ENCODE measurements at places on chromosomes 5 and 9. TPM values are rescaled to one million over a fixed set of nuclear protein-coding genes. Genes with fewer than 3 reads are reported as not detected.

Gene ACTBL2
- total RNA-seq: not detected

- no peak for DNase-seq
Observed at GRCh38 chr5:132203916-132204315, 23.7 kb downstream of the P4HA2 start.

- no peak for DNase-seq
Observed at GRCh38 chr5:138371454-138371853, 19.0 kb downstream of the KDM3B start.

- DNase-seq: no peak
Observed at GRCh38 chr5:135069895-135070657, 36.0 kb upstream of the PITX1 start.

DNA sequence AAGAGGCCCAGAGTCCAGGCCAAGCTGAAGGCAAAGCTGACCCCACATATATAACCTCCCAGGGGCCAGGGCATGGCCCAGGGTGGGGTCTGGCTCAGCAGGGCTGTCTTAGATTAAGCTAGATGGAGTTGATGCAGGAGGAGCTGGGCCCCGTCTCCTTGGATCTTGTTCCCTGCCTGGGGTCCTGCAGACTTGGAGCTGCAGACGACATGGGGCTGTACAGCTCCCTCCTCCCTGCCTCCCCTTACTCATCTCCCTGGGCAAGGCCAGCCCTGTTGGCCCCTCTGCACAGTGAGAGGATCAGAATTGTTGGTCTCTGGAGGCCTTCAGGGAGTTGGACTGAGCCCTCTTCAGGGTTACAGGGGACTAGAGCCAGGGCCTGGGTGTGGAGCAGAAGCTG lies 134.9 kb downstream of the RGS3 start:
- no peak for DNase-seq

DNA sequence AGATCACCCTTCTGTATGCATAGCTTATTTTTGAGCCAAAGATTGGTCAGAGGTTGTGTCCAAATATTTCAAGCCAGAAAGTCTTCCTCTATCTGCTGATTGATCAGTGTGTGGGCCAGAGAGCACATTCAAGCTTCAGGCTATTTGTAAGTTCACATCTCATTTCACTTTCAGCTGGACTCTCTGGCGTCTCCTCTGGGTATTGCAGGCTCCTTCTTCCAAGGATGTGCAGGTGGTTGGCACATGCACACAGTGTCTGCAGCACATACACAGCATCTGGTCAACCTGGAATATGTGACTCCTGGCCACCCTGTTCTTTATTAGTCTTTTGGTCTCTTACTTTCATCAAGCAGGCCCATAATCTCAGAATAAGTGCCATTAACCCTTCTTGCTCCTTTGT lies 516.1 kb downstream of the ANXA1 start:
- DNase-seq: no peak

Gene PARP8
- total RNA-seq: 20.3 TPM

Gene HTR4
- 0.94 TPM for total RNA-seq

Gene PRUNE2
- 19.7 TPM for total RNA-seq
